ENCODE measurements at places on chromosomes 16 and 17.

- no peak for DNase-seq
Measured at GRCh38 chr17:21451975-21452374, 75.8 kb downstream of the KCNJ12 start.

- DNase-seq: no peak
Measured at GRCh38 chr17:10114931-10115535, 83.4 kb downstream of the GAS7 start.

DNA sequence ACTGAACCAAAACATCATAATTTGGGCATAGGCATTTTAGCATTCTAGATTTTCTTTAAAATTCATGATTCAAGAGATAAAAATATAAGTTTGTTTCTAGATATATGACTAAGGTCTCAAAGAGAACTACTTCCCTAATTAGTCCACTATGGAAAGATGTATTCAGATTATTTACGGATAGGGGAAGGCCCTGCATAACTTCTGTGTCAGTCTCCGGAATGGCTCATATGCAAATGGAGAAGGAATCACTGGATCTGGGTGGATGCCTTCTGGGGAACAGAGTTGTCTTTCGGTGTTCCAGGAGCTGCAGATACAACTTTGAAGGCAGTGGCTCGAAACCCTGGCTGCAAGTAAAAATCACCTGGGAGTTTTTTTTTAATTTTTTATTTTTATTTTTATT, 17.1 kb upstream of the WFIKKN2 start:
- DNase-seq: no peak

DNA sequence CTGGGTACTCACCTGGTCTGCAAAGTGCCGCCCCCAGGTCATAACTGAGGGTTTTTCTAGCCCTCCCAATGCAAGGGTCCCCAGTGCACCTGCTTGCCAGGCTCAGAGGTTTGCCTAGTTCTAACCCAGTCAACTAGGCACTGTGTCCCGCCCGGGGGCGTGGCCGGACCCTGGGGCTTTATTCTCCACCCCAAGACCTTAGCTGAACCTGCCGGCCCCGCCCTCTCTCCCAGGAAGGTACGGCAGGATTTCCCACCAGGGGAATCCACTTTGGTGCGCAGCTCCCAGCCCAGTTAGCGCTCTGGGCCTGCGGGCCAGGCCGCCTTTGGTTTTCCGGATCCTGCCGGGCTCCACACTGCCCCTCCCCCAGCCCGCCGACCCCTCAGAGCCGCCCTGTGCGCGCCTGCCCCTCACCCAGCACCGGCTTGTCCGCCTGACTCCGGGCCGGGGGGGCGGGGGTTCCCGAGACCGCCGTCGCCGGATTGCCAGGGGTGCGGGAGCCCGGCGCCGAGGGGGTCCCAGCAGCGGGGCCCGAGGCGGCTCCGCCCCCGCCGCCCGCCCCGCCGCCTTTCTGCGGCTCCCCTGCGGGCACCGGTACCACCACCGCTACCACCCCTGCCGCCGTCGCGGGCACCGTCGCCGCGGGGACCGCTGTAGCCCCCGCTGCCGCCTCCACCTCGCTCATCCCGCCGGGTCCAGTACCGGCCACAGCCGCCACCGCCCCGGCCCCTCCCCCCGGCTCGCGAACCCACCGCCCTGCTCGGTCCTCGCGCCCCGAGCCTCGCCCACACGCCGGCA, 424 bp downstream of the YBX2 start:
- DNase-seq: no peak

- DNase-seq: no peak
Measured at GRCh38 chr16:21652453-21652852, at the start of gene IGSF6. IGSF6 (minus strand) TSS chr16:21652608; CDS start chr16:21652598, 10 bp downstream.

DNA sequence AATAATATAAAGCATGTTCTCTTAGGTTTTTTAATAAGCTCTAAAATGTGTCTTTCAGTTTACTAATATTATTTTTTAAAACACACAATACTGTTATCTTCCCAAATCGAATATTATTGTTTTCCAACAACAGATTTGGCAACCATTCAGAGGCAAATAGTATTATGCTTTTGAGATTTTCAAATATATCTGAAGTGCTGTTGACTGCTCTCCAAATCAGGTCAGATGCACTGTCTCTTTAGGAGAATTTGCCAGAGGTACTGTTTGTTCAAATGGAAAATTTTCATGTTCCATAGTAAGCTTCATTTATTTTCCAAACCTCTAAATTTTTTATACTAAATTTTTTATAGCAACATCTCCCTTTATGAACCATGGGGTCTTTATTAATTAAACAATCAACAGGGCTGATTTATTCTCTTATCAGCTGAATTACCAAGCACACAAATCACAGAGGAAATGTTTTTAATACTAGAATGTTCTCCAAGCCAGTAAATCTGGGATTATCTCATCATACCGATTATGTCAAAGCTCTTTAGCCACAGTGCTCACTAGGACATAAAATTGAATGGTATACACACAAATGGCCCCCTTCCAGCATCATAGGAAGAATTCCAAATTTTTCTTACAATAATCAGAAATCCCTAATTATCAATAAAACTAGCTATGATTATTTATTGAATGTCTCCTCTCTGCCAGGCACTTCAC, 108.8 kb upstream of the HLF start:
- no peak for DNase-seq

- DNase-seq: no peak
Measured at GRCh38 chr16:15913046-15913698, 24.8 kb upstream of the CEP20 start.

- no peak for DNase-seq
Measured at GRCh38 chr17:43444223-43445008, 39.4 kb upstream of the DHX8 start.

GRCh38 chr16:53282975-53283946, 151.0 kb upstream of the RBL2 start:
- DNase-seq: no peak
